Mammary epithelial cell (primary cell): ENCODE measurements at places on chromosomes 7 and 10. TPM values are rescaled to one million over a fixed set of nuclear protein-coding genes. Genes with fewer than 3 reads are reported as not detected.

Gene HACD1
- total RNA-seq = 30.3 TPM

Gene CDK14
- 43.3 TPM for total RNA-seq

Gene GPER1
- 0.45 TPM in 1 of 2 replicates, not detected in the other for total RNA-seq

Gene PLXNA4
- under 0.01 TPM for total RNA-seq

Gene NEUROD6
- not detected for total RNA-seq

Gene PKD2L1
- not detected in 2 replicates for total RNA-seq

Gene PTN
- 2.4 and 3.2 TPM in 2 replicates for total RNA-seq

Gene CLDN12
- total RNA-seq = 45.3 and 48.6 TPM in 2 replicates

Gene POLL
- total RNA-seq = 14.7 TPM

Gene OR2A42
- not detected in 2 replicates for total RNA-seq

Gene GPR85
- 0.35 and 1.1 TPM in 2 replicates for total RNA-seq

Gene CC2D2B
- not detected in 2 replicates for total RNA-seq

GRCh38 chr7:17781491-17782215, 158.6 kb downstream of the SNX13 start:
- DNase-seq = peak; percentile 61

DNA sequence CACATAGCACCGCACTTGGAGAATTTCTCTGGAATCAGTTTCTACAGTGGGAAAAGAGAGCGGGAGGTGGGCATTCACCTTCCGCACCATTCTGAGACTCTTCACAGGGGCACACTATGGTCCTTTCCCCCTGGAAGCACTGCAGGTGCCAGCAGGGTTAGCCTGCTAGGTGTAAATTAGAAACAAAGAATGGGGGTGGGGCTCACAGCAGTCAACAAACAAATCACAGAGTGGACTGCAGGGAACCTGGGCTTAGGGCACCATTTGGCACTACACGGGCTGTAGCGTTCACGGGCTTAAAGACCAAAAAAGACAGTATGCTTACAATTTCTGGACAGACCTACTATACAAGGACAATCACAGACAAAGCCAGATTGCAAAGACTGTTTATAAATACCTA, 8.0 kb upstream of the PKD1L1 start:
- DNase-seq = no peak

GRCh38 chr10:67775279-67775678, 62.7 kb downstream of the DNAJC12 start:
- DNase-seq = no peak

GRCh38 chr7:135174941-135175340, 4.4 kb upstream of the CYREN start:
- no peak for DNase-seq

DNA sequence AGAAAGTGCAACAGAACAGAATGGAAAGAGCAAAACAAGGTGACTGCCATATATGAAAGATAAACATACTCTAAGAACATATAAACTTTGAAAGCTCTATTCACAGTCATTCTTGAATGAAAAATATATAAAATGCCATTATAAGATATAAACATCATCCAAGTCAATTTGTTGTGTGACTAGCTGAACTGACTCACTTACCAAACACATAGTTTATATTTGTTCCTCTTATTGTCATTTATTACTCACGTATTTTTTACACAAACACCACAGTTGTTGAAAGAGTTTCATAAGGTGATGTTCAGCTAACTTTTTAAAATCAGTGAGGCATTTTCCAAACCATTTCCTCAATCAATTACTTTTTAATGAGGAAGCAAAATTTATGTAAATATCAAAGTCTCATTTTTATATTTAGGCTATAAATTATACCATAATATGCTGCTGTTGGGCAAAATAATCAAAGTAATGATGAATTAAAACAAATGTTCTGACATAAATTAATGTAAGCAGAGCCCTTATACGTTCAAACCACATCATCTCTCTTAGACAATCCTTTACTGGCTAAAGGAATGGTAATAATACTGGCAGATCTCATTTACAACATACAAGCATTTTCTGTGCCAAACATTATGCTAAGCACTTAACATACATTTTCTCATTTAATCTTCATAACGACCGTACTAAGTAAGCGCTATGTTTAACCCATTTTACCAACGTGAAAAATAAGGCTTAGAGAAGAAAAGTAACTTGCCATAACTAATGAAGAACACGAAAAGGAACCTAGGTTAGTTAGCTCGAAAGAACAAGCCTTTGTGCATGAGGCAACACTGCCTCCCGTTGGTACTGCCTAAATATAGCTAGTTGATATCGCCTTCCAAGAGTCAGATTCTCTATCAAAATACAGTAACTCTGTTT, 7.3 kb downstream of the LRRN3 start:
- DNase-seq = no peak

- DNase-seq = no peak
Measured at GRCh38 chr10:132425029-132425756, 28.2 kb downstream of the PWWP2B start.

GRCh38 chr7:80882213-80882801, 36.5 kb downstream of the SEMA3C start:
- DNase-seq = no peak

DNA sequence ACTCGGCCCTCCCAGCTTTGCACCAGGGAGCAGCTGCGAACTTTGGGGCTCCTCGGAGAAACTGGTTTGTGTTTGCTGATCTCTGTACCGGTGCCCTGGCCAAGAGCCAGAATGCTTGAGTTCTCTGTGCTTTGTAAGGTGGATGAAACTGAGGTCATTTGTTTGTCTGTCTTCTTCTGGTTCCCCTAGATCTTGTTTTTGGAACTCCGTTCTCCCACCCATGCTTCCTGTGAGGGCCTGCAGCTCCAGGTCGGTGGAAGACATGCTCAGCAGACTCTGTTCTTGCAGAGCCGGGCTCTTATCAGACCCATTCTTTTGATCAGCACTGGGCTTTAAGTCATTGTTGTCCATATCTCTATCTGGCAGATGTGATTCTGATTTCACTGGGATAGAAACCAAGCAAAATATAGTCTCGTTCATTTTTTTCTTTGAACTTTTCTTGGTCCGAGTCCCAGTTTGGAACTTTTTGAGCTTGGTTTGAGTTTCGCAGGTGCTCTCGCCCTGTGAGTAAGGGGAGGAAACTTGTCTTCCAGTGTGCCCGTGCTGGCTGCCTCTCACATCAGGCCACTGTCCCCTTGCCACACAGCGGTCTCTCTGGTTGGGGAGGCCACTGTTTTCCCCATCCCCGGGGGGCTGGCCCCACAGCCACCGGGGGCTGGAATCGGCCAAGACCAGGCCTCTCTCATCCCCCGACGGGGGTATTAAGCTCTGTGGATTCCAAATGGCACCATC, 31.2 kb downstream of the JCAD start:
- DNase-seq = no peak

DNA sequence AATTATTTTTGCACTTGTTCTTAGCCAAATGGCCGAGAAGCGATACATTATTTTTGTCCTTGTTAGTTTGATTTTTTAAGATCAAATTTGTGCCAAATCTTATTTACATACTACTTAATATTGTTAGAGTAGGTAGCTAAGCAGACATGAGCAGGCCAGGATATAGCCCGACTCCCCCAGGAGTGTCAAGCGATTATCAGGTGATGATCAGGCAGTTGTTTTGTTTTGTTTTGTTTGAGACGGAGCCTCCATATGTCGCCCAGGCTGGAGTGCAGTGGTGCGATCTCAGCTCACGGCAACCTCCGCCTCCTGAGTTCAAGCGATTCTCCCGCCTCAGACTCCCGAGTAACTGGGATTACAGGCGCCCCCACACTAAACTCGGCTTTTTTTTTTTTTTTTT, 71.1 kb downstream of the LYZL2 start:
- no peak for DNase-seq

GRCh38 chr7:75776295-75776971, 4.4 kb upstream of the CCL26 start:
- peak; percentile 54 for DNase-seq

DNA sequence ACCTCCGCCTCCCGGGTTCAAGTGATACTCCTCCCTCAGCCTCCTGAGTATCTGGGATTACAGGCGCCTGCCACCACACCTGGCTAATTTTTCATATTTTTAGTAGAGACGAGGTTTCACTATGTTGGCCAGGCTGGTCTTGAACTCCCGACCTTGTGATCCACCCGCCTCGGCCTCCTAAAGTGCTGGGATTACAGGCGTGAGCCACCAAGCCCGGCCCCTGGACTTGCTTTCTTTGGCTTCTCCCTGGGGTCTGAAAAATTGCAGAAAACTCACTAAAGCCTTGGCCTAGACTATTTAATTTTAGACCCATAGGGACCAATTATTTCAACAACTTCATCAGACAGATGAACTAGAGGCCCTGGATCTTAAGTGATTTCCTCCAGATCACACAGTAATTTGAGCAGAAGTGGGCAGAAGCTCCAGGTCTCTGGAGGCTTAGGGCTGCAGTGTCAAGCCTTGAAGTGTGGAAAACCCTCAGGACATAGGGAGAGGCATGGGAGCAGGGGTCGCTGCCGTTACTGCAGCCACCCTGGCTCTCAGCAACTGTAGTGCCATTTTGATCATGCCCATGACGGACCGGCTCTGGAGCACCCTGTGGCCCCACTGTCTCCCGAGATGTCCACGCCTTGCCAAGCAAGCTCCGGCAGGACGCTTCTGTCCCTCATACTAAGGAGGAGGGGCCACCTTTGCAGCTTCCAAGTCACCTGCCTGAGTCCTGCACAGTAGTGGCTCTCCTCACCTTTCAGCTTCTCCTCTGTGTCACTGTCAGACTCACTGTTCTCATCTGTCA, 72.4 kb downstream of the DENND2A start:
- no peak for DNase-seq

DNA sequence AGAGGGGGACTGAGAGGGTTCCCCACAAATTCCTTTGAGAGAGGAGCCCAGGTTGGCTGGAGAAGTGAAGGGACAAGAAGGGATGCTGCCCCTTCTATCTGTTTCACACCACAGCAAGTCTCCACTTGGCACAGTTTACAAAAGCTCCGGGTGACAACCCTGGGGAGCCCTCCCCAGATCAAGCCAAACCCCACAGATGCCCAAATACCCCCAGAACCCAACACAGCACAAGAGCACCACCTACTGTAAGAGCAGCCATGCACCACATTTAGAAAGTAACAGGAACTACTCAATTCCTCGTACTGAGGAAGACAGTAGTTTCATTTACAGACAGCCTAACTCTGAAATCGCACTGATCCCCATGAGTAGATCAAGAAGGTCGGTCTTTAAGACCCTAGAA, 67.8 kb upstream of the ATP6V0A4 start:
- no peak for DNase-seq

DNA sequence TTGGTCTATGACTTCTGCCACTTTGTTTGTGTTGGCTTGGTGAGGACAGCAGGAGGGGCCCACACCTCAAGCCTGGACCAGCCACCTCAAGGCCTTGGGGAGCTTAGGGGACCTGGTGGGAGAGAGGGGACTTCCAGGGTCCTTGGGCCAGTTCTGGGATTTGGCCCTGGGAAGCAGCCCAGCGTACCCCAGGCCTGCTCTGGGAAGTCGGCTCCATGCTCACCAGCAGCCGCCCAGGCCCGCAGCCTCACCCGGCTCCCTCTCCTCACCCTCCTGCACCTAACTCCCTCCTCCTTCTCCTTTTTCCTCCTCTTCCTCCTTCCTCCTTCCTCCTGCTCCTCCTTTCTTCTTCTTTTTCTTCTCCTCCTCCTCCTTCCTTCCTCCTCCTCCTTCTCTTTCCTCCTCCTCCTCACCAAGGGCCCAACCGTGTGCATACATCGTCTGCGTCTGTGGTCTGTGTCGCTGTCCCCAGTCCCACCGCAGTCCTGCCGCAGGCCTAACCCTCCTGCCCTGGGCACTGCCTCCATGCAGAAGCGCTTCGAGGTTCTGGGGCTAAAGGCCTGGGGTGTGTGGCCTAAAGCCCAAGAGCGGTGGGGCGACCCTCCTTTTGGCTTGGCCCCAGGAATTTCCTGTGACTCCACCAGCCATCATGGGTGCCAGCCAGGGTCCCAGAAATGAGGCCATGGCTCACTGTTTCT, 5.3 kb downstream of the EN2 start:
- no peak for DNase-seq

GRCh38 chr7:88167721-88168120, 52.1 kb downstream of the SRI start:
- no peak for DNase-seq

DNA sequence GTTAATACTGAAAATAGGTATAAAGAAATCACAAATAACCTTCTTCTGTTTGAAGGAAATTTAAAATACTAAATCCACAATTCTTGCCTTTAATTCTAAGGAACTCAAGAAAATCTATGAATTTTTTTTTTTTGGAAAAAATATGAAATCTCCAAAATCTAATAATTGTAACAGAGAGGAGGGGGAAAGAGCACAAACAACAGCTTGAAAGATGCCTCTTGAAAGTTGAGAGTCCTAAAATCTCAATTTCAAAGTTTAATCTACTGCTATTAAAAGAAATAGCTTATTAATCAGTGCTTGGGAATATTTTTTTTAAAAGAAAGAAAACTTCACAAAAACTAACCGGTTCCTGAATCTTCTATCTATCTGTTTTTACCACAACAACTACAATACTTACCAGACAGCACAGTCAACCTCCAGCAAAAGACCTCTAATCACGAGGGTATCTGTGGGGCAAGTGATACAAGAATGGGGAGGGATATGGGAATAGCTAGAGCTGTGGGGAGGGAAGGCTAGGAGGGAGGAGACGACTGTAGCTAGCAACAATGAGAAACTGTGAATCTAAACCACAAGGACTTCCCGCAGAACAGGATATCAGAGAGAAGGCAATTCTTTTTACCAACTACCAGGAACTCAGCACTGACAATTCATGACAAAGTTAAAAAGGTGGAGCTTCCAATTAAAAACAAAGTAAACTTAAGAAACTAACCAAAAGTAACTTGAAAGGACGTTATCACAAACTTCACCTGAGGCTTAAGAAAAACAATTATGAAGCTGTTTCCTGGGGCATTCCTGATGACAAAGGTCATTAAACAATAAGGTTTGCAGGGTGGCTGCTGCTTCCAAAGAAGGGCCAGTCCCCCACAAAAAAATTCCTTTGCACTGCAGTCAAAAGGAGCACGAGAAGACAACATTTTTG, at the start of gene USP54:
Gene USP54, minus strand, starts transcription at position 462 of the 919 bp plus-strand sequence. CDS start 15,684 bp downstream, outside the sequence.
- DNase-seq = peak; percentile 89

- DNase-seq = no peak
Measured at GRCh38 chr10:122078965-122079795, 90.2 kb downstream of the TACC2 start.

DNA sequence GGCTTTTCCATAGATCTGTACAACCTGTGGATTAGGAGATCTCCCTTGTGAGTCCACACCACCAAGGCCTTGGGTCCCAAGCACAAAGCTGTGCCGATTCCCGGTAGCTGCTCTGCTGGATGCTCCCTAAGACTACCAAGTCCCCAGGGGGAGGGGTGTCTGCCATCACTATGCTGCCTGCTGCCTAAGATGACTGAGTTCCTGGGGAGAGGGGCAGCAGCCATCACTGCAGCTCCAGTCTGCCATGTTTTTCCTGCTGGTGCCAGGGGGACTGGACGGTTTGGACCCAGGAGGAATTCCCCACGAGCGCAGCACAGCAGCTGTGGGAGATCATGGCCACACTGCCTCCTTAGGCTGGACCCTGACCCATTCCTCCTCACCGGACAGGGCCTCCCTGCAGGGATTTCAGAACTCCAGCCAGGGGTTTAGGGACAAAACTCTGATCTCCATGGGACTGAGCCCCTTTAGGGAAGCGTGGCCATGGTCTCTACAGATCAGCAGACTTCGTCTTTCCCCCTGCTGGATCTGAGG, 1049.8 kb downstream of the SORCS1 start:
- DNase-seq = no peak

GRCh38 chr10:99399664-99400063, 30.8 kb downstream of the GOT1 start:
- no peak for DNase-seq
